ENCODE measurements at places on chromosomes 12 and 14. TPM values are rescaled to one million over a fixed set of nuclear protein-coding genes. Genes with fewer than 3 reads are reported as not detected.

GRCh38 chr14:49691031-49691430, 1.9 kb upstream of the KLHDC1 start:
- H3K4me3 ChIP-seq, result no peak overlapping the region
- H3K36me3 ChIP-seq, result no peaks in the 10 kb centered on the region
- H3K4me1 ChIP-seq, result peaks cover 16% of the 10 kb centered on the region
- H3K27me3 ChIP-seq, result no peaks in the 10 kb centered on the region

GRCh38 chr12:89782807-89783206, 74.2 kb upstream of the ATP2B1 start:
- H3K36me3 ChIP-seq, result no peaks in the 10 kb centered on the region
- DNase-seq, result no peak
- H3K4me1 ChIP-seq, result no peaks in the 10 kb centered on the region
- no peaks in the 10 kb centered on the region for H3K27me3 ChIP-seq
- no peak overlapping the region for H3K27ac ChIP-seq
- H3K4me3 ChIP-seq, result no peak overlapping the region

- no peaks in the 10 kb centered on the region for H3K36me3 ChIP-seq
- no peaks in the 10 kb centered on the region for H3K27me3 ChIP-seq
- H3K4me3 ChIP-seq, result peak within 1 kb of the TSS; percentile 17
These were observed at the start of gene ARHGDIB for GRCh38 chr12:14961466-14962152. Gene ARHGDIB (minus strand): TSS chr12:14961601. CDS start chr12:14950712, 10,889 bp downstream.

DNA sequence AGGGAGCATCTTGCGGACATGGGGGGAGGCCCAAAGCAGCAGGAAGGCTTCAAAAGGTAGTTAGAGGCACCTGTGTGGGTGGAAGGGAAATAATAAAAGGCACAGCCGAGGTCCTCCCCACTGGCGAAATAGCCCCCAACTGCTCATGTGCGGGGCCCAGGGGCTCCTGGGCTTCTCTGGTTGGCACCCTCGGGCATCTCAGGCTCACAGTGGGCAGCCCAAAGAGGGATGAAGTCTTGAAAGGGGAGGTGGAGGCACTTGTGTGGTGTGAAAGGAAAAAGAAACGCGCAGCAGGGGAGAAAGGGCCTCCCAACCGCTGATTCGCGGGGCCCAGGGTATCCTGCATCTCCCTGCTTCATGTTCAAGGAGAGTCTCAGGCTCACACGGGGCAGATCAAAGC, 579.4 kb downstream of the ALG10 start:
- no peaks in the 10 kb centered on the region for H3K27me3 ChIP-seq
- DNase-seq, result no peak
- no peak overlapping the region for H3K4me3 ChIP-seq
- H3K27ac ChIP-seq, result no peak overlapping the region

DNA sequence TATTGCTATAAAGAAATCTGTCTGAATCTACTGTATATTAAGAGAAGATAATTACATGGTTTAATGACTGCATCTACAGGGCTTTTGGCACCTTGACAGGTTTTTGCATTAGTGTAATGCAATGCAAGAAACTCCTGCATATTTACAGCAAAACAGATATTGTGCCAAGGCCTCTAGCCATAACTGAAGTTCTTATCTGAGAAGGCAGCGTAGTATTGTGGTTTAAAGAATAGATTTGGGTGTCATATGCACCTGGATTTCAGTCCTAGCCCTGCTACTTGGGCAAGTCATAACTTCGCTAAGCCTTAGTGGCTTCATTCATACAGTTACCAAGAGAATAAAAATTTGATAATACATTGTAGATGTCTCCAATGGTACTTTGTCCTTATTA, 350.1 kb downstream of the CCDC91 start:
- H3K36me3 ChIP-seq, result no peaks in the 10 kb centered on the region
- H3K4me1 ChIP-seq, result peaks cover 3% of the 10 kb centered on the region
- H3K4me3 ChIP-seq, result no peak overlapping the region
- DNase-seq, result no peak
- no peaks in the 10 kb centered on the region for H3K27me3 ChIP-seq

DNA sequence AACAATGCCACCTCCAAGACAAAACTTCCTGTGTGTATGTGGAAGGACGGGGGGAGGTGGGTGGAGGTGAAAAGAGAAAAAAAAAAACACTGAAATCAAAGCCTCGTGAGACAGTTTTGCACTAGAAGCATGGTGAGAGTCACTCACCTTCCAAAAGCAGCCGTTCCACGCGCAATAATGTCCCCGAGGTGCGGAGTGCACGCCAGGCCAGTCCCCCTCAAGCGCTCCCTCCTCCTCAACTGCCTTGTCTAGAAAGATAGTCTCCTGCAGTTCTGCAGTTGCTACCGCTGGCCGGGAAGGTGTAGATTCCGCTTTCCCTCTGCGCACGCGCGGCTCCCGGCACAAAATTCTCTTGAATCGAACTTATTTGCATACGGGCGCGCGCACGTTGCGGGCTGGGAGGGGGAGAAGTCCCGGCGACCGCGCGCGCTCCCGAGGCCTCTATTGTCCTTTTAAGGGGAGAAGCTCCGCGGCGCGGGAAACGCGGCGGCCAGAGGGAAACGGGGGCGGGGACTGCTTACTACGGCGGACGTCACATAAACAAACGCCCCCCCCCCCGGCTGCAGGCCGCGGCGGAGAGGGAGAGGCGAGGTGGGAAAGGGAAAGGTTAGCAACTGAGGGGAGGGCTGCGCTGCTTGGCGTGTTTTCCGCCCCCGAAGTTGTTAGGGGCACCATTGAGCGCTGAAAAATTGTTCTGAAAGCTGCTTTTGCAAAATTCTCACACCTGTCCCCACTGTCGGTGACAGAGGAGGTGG, at the start of gene SINHCAF:
TSS of gene SINHCAF (minus strand) at position 274 of the 755 bp plus-strand sequence. CDS start 27,946 bp downstream, outside the sequence.
- H3K27me3 ChIP-seq, result no peaks in the 10 kb centered on the region
- peak within 1 kb of the TSS; percentile 70 for H3K4me3 ChIP-seq
- DNase-seq, result peak; percentile 99
- peaks cover 5% of the 10 kb centered on the region for H3K4me1 ChIP-seq
- H3K27ac ChIP-seq, result peak within 1 kb of the TSS; percentile 91

DNA sequence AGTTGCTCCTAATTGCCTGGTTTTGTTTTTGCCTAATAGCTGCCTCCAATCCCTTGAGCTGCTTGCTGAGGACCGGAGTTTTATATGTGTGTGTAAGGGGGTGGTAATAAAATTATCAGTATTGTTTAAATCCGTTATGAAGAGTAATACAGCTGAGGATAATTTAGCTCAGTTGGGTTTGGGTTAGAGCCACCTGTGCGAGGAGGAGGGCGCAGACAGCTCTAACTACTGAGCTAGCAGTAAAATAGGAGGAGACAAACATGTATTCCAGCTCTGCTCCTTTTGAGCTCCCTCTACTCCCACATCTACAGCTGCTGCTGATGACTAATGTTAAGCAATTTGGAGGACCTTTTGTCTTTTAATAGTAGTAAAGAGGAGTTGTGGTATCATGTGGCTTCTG, 61.5 kb downstream of the SPATS2 start:
- no peaks in the 10 kb centered on the region for H3K36me3 ChIP-seq
- H3K4me1 ChIP-seq, result no peaks in the 10 kb centered on the region
- no peaks in the 10 kb centered on the region for H3K27me3 ChIP-seq
- H3K4me3 ChIP-seq, result no peak overlapping the region
- DNase-seq, result no peak
- no peak overlapping the region for H3K27ac ChIP-seq

- no peak overlapping the region for H3K4me3 ChIP-seq
- H3K27me3 ChIP-seq, result no peaks in the 10 kb centered on the region
- no peaks in the 10 kb centered on the region for H3K4me1 ChIP-seq
- no peak for DNase-seq
- no peak overlapping the region for H3K27ac ChIP-seq
These were observed 57.5 kb downstream of the ANAPC7 start for GRCh38 chr12:110345963-110346362.

- no peak overlapping the region for H3K4me3 ChIP-seq
- H3K36me3 ChIP-seq, result no peaks in the 10 kb centered on the region
- H3K27me3 ChIP-seq, result no peaks in the 10 kb centered on the region
- H3K27ac ChIP-seq, result no peak overlapping the region
- H3K4me1 ChIP-seq, result no peaks in the 10 kb centered on the region
- no peak for DNase-seq
These were observed 150.6 kb downstream of the BCAT1 start for GRCh38 chr12:24798335-24798734.

- H3K36me3 ChIP-seq, result no peaks in the 10 kb centered on the region
- H3K4me3 ChIP-seq, result no peak overlapping the region
- no peaks in the 10 kb centered on the region for H3K27me3 ChIP-seq
- no peaks in the 10 kb centered on the region for H3K4me1 ChIP-seq
These were observed 87.3 kb upstream of the NUDT4 start for GRCh38 chr12:93290391-93290790.

- no peaks in the 10 kb centered on the region for H3K36me3 ChIP-seq
- no peaks in the 10 kb centered on the region for H3K27me3 ChIP-seq
- H3K27ac ChIP-seq, result no peak overlapping the region
- peak; percentile 14 for DNase-seq
- no peak overlapping the region for H3K4me3 ChIP-seq
These were observed 404.4 kb downstream of the FLRT2 start for GRCh38 chr14:85934123-85934885.

DNA sequence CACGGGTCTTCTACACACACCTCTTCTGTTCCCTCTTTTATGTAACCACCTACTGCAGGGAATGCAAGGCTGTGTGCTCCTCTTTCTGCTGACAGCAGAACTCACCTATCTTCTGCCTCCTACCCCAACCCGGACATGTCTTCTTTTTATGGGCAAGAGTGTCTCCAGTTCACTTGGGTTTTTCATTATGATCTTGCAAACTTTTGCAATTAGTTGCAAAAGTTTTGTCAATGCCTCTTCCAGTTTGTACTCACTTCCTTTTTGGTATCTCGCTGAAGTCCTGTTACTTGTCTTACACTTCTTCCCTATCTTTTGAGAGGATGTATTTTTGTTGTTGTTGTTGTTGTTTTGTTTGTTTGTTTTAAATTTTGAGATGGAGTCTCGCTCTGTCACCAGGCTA, 50.6 kb downstream of the DRAM1 start:
- no peak for DNase-seq
- no peaks in the 10 kb centered on the region for H3K27me3 ChIP-seq
- no peak overlapping the region for H3K27ac ChIP-seq
- H3K4me3 ChIP-seq, result no peak overlapping the region

DNA sequence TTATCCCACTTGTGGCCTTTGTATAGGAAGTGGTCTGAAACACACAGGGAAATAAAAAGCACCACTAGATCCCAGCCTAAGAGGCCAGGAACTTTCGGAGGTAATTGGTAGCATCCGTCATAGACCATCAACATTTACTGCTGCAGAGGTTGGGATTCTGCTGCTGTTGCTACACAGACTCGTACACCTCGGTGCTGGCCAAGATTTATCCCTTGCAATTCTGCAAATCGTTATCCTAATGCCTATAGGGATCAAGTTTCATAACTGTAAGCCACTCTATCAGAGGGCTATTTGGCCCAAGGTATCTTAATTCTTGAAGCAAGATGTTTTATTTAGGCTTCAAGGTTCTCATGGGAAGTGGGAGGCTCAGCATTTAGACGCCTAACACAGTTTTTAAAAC, 913.6 kb downstream of the GALC start:
- H3K36me3 ChIP-seq, result no peaks in the 10 kb centered on the region
- no peak overlapping the region for H3K4me3 ChIP-seq
- DNase-seq, result peak; percentile 40

DNA sequence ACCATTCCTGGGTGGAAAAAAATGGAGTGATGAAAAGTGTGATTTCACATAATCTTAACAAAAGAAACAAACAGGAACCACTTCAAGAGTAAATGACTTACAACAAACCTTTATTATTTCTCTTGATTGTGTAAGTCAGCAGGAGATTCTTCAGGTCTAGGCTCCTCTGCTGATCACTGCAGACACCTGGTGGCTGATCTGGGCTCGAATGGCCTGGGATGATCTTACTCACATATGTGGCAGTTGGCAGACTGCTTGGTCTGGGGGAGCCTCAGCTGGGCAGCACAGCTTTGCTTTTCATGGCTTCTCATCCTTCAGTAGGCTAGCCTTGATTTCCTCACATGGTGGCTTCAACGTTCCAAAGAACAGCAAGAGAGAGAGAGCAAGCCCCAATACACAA, 215.4 kb upstream of the PRICKLE1 start:
- H3K36me3 ChIP-seq, result no peaks in the 10 kb centered on the region
- H3K4me1 ChIP-seq, result no peaks in the 10 kb centered on the region
- no peak overlapping the region for H3K27ac ChIP-seq
- DNase-seq, result no peak
- no peak overlapping the region for H3K4me3 ChIP-seq
- no peaks in the 10 kb centered on the region for H3K27me3 ChIP-seq

GRCh38 chr14:92756446-92756845, 8.0 kb upstream of the LGMN start:
- no peaks in the 10 kb centered on the region for H3K36me3 ChIP-seq
- peaks cover 3% of the 10 kb centered on the region for H3K4me1 ChIP-seq
- H3K27me3 ChIP-seq, result no peaks in the 10 kb centered on the region
- H3K4me3 ChIP-seq, result no peak overlapping the region
- DNase-seq, result no peak

- no peaks in the 10 kb centered on the region for H3K36me3 ChIP-seq
- no peak overlapping the region for H3K4me3 ChIP-seq
- no peaks in the 10 kb centered on the region for H3K4me1 ChIP-seq
- no peak for DNase-seq
These were observed 69.3 kb downstream of the PRKD1 start for GRCh38 chr14:29858299-29858698.

- H3K4me1 ChIP-seq, result peaks cover 38% of the 10 kb centered on the region
- DNase-seq, result no peak
- H3K27ac ChIP-seq, result peak overlapping the region; percentile 79
- H3K36me3 ChIP-seq, result no peaks in the 10 kb centered on the region
These were observed 817 bp downstream of the STXBP6 start for GRCh38 chr14:25049093-25049567.

- no peaks in the 10 kb centered on the region for H3K27me3 ChIP-seq
- H3K4me1 ChIP-seq, result peaks cover 11% of the 10 kb centered on the region
- H3K4me3 ChIP-seq, result no peak overlapping the region
- no peaks in the 10 kb centered on the region for H3K36me3 ChIP-seq
- no peak for DNase-seq
These were observed 67.9 kb downstream of the BMP4 start for GRCh38 chr14:53888535-53889386.

CHGA gene
- polyA plus RNA-seq, result 0.47 TPM

IFNG gene
- polyA plus RNA-seq, result 0.22 TPM

TEX52 gene
- not detected for polyA plus RNA-seq

TTC7B gene
- 11.0 TPM for polyA plus RNA-seq

IL31 gene
- polyA plus RNA-seq, result not detected

KRT71 gene
- polyA plus RNA-seq, result not detected

Data from lung (tissue), 17 donors.